ENCODE measurements at places on chromosomes 16 and 17.

DNA sequence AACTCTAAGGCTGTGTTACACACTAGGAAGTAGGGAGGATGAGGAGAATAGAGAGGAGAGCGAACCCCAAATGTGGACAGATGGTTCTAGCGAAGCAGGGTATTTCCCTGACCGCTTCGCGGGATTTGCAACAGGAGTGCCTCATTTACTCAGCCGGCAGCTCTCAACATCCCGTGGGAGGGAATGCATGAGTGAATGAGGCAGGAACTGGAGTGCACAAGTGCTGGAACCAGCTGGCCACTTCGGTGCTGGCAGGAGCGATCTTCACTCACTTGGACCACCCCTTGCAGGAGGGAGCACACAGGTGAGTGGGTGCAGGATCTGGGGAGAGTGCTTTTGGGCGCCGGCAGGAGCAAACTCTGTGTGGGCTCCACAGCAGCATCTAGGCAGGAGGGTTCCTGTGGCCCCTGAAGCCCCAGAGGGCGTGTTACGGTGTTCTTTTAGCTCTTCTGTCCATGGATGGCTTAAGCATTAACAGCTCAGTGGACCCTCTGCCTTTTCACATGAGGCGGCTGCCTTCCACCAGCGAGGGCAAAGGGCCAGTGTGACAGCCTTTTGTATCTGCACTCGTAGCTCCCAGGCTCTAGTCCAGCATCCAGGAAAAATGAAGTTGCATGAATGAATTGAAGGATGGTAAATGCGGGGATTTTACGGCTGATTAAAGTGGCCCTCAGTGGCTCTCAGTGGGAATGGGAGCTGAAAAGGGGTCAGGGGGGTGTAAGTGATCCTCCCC, 17.4 kb upstream of the ZNHIT3 start:
- no peak for DNase-seq

- DNase-seq, result no peak
These were observed 226.5 kb upstream of the MPHOSPH6 start for GRCh38 chr16:82396509-82396908.

DNA sequence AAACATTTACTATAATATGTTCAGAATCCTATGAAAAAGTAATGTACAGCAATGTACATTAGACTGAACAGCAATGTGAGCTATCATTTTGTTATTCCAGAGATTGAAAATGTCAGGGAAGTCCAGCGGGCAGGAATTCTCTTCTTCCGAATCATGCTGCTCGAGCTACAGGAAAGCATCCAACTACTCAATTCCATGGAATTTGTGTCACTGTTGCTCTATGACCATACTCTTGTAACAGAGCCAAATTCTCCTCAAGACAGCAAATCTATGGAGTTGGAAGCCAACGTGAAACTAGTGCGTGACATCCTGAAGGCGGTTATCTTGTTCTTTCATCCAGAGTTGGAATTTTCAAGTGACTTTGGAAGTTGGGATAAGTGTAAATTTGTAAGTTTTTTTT, 24.8 kb upstream of the NSRP1 start:
- no peak for DNase-seq

- no peak for DNase-seq
These were observed 9.7 kb upstream of the ITGA3 start for GRCh38 chr17:50046179-50046578.

GRCh38 chr17:76678330-76678729, 32.4 kb downstream of the MXRA7 start:
- no peak for DNase-seq

DNA sequence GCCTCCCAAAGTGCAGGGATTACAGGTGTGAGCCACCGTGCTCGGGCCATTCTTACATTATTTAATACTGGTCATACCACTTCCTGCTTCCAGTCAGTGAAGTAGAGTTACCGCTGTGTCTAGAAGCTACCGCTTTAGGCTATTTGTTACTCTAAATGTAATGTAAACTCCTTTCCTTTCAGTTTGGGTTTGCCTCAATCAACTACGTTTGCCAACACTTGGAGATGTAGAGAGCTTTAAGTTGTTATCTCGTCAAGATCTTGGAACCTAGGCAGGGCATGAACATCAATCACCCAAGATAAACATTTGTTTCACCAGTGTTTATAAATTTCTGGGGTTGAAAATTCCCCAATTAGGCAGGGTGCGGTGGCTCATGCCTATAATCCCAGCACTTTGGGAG, 275.9 kb downstream of the STX8 start:
- DNase-seq, result no peak

- no peak for DNase-seq
These were observed 16.7 kb upstream of the JPH3 start for GRCh38 chr16:87585442-87586200.

DNA sequence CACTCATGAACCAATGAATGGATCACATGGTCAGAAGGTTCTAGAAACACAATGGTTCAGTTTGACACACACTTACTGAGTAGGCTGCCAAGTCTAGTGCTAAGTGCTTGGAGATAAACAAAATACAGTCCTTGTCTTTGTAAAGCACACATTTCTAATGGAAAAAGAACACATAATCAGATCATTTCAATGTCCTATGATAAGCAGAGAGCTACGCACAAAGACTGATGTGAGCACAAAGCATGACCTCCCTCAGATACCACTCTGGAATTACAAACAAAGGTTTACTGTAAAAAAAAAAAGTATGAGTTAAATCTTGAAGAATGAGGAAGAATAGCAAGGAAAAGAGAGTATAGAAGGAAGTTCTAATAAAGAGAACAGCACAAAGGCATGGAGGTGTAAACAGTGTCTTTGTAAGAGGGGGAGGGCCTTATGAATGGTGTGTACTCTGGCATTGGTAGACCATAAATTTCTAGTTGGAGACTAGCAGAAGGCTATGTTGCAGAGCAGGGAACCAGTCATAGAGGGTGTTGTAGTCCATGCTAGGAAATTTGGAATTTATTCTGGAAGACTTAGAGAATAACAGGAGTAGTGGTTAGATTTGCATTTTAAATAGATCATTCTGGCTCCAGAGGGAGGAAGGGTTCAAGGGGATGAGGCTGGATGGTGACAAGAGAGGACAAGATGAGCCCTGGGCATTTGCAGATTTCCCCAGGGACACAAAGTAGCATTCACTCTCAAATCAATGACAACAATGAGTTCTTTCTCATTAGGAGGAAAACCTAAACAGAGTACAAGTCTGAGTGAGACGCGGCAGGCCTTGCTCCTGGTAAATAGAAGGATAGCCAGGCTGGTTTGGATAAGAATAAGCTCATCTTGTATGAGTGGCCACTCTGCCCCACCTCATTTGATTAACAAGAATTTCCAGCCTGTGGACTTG, 468.0 kb downstream of the TOX3 start:
- no peak for DNase-seq

DNA sequence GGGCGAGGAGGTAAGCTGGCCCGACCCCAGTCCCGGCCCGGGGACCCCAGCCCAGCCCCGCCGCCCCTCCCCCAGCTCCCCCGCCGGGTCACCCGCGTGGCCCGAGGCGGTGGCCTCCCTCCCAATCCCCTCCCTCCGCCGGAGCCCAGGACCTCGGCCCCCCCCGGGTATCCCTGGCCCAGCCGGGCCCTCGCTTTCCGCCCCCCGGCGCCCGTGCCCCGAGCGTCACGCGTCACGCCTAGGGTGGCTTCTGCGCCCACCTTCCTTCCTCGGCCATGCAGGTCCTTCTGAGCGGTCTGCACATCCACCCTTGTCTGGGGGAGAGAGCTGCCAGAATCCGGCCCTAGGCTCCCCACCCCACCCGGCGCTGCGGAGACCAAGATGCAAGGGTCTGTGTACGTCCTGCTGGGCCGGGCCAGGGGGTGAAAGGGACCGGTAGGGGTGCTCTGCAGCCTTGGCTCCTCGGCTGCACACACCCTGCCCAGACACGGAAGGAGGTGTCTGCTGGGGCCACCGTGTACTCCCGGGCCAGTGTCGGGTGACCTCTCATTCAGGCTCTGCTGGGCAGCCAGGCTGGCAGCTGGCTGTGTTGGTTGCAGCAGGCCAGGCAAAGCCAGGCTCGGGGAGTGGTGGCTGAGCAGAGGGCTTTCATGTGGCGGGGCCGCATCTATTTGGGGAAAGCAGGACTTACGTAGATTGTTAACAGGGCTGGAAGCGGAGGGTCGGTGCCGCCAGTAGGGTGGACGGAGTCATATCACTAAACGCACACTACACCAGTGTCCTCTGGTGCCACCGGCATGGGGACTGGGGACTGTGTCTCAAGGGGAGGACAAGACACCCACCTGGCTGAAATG, 754 bp downstream of the RAB11FIP4 start:
- no peak for DNase-seq

DNA sequence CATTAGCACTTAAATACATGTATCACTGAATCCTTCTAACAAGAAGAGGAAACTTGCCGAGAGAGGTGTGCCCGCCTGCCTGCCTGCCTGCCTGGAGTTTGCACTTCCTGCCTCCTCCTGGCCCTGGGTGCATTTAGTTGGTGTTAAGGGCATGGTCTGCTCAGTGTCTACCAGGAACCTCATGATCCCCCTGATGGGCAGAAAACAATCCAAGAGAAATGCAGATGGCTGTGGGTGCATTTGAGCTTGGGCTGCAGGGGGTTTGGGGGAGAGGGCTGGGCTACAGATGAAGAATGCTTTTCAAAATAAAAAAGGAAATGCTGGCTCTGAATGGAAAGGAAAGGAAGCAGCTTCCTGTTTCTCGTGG, 10.1 kb downstream of the KSR1 start:
- no peak for DNase-seq

DNA sequence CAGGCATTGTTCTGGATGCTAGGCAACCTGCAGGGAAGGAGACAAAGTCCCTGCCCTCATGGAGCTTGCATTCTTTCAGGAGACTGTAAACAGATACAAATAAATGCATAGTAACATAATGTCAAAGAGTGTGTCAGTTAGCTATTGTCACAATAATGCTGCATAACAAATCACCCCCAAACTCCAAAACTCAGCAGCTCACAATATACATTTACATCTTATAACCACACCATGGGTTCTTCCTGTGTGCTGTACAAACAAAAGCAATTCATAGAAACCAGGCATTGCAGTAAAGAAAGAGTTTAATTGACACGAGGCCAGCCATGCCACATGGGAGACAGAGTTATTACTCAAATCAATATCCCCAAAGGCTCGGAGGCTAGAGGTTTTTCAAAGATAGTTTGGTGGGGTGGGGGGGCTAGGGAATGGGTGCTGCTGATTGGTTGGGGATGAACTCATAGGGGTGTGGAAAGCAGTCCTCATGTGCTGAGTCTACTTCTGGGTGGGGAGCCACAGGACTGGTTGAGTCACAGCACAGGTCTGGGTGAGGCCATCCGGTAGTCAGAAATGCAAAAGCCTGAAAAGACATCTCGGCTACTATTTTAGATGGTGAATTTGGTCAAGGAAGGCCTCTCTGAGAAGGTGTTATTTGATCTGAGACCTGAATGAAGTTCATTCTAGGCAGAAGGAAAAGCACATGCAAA, 79.0 kb downstream of the GPRC5B start:
- DNase-seq, result no peak

DNA sequence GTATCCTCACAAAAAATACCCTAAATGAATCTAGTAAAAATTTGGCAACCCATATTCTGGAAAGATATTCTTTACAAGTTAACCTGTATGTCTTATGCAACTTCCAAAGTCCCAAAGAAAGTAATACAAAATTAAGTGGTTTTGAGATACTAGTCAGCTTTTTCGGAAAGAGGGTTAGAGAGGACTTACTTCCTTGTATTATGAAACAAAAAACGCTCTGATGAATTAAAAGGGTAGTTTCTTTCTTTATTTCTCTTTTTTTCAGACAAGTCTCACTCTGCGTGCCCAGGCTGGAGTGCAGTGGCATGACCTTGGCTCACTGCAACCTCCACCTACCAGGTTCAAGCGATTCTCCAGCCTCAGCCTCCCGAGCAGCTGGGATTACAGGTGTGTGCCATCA, 51.6 kb downstream of the KANSL1 start:
- peak; percentile 70 for DNase-seq

- peak; percentile 40 for DNase-seq
These were observed 7.9 kb downstream of the SMCR8 start for GRCh38 chr17:18323007-18323406.
